ENCODE measurements at places on chromosomes 11 and 22.

- DNase-seq, result no peak
Measured at GRCh38 chr11:90113541-90113940, 20.9 kb upstream of the NAALAD2 start.

DNA sequence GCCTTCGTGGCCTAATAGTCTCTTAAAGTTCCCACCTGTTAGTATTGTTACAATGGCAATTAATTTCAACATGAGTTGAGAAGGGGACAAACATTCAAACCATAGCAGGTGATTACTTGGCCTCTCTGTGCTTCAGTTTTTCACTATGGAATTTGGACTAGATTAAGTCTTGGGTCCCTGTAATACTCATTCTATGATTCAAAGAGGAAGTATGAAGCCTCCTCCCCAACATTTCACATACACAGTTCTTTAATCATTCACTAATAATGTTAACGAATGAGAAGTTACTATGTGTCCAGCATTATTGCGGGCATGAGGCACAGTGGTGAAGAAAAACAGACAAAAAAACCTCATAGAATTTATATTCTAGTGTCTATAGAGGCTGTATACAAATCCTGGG, 19.9 kb upstream of the USP47 start:
- DNase-seq, result no peak

DNA sequence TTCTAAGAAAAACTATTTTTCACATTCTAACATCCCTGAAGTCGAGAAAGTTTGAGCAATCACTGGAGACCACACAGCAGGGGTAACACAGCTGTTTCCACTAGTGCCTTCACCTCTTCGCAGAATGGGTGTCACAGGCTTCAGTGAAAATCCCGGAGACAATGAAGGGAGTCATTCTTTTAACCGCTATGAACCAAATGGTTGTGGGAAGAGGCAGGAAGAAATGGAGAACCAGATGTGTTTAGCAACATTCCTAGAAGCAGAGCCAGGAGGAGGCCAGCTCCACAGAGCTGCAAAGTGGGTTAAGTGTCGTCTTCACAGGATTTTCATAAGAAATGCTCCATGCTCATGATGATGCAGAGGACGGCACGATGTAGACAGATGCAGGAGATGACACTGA, 221.1 kb downstream of the LARGE1 start:
- no peak for DNase-seq

GRCh38 chr11:125167954-125168835, 3.6 kb downstream of the PKNOX2 start:
- DNase-seq, result no peak

GRCh38 chr11:96134602-96135001, 208.4 kb downstream of the MAML2 start:
- no peak for DNase-seq

GRCh38 chr11:43419460-43419859, 60.7 kb downstream of the TTC17 start:
- no peak for DNase-seq

GRCh38 chr11:94519478-94520084, 7.3 kb downstream of the C11orf97 start:
- no peak for DNase-seq

All from DMS153 (cell line).